SHP77 treated with DMSO at 0.1 percent for 48 hours (cell line): ENCODE measurements at places on chromosomes 6 and 20.

- DNase-seq = no peak
Measured at GRCh38 chr6:108291091-108291490, 3.8 kb upstream of the AFG1L start.

DNA sequence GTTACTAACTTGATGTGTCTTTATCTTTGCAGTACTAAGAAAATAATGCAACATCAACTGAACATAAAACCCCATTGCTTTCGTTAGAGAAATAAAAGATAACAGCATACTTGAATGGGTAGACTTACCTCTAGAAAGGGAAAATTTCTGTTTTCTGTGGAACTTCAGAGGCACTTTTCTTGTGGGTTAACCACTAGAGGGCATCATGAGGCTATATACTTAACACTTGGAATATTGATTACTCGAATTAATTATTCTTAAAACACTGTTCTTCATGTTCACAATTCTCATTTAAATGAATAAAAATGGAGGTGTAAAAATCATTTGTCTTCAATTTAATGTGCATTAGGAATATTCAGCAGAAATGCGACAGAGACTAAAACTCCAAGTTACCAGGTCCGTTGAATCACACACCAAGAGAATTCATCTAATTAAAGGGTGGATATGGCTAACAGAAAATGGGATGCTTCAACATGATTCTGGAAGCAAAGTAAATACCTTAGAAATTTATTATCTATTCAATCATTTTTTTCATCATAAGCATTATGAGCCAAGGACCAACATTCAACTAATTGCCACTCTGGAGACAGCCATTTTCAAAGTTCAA, 330.8 kb upstream of the PREP start:
- DNase-seq = no peak

GRCh38 chr6:140269591-140270165, 895.2 kb upstream of the CITED2 start:
- no peak for DNase-seq

DNA sequence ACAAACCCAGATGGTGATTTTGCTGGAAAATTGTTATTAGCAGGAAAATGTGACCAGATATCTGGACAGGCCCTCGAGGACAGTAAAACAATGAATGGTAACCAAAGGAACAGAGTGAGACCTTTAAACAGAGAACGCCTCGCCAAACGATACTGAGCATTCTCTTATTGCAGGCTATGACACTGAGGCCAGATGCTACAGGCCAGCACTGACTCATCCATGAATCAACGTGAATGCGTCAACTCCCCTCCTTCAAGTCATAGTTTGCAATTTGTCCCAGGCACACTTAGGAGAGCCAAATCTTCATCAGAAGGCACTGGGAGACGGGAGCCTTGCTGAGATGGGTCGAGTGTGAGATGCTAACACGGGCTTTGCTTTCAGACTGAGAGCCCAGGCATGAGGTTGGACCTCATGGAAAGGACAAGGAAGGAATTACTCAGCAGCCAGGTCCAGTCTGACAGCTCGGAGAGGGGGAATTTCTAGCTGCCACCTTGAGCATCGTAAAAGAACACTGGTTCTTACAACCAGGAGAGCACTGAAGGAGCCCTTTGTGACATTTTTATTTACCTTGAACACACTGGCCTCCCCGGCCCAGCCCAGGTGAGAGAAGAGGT, 60.7 kb downstream of the BMP7 start:
- DNase-seq = no peak

- DNase-seq = peak; percentile 7
Measured at GRCh38 chr6:45922728-45923351, 92.8 kb downstream of the CLIC5 start.

DNA sequence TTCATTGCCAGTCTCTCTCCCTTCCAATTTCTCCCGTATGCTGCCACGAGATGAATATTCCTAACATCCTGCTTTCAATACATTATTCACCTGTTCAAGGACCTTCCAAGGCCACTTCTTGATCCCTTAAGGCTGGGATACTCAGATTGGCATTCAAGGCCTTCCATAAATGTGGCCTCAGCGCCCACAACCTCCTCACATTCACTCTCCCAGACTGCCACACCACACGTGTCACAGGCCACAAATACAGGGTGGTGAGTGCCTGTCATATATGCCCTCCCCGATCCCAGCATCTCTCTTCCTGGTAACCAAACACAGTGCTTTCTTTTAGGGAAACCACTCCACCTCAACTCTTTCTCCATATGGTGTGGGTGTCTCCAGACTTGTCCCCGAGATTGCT, 55.5 kb downstream of the TTI1 start:
- DNase-seq = no peak

DNA sequence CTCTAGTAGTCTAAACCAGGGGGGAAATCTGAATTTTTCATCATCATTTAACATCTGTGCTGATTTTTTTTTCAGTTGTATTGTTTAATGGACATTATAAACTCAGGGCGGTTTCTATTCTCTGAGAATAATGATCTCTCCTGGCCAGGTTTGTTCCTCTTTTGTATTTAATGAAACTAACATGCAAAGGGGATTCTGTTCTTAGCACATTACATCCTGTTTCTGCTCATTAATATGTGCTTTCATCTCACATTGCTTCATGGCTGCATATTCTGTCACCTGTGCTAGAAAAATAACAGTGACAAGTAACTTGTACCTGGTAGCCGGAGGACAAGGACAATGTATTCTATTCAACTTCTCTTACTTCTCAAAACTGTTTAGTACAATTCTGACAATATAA, 806 bp downstream of the HLA-DOB start:
- DNase-seq = no peak

DNA sequence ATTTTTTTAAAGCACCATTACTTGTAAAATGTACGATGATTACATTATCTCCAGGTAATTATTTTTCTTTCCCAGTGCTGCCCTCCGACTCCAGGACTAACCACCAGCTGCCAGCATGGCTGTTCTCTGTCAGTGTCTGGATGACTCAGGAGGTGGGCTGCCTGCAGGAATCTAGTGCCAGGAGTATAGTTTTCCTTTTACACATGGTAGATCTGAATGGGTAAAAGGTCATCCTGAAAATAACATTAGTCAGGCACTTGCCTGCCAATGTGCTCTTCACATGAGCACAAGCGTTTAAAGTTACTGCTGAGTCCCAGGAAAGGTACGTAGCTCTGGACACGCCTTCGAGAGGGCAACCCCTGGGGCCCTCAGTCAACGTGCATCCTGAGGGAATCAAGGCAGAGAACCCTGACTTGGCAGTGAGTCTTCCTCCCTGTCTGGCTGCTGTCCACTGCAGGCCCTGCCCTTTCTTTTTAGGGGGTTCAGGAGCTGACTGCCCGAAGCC, 2.4 kb downstream of the DYNLT1 start:
- no peak for DNase-seq

GRCh38 chr20:10994991-10995700, 321.3 kb upstream of the JAG1 start:
- no peak for DNase-seq

- no peak for DNase-seq
Measured at GRCh38 chr6:16524380-16524707, 236.9 kb downstream of the ATXN1 start.

DNA sequence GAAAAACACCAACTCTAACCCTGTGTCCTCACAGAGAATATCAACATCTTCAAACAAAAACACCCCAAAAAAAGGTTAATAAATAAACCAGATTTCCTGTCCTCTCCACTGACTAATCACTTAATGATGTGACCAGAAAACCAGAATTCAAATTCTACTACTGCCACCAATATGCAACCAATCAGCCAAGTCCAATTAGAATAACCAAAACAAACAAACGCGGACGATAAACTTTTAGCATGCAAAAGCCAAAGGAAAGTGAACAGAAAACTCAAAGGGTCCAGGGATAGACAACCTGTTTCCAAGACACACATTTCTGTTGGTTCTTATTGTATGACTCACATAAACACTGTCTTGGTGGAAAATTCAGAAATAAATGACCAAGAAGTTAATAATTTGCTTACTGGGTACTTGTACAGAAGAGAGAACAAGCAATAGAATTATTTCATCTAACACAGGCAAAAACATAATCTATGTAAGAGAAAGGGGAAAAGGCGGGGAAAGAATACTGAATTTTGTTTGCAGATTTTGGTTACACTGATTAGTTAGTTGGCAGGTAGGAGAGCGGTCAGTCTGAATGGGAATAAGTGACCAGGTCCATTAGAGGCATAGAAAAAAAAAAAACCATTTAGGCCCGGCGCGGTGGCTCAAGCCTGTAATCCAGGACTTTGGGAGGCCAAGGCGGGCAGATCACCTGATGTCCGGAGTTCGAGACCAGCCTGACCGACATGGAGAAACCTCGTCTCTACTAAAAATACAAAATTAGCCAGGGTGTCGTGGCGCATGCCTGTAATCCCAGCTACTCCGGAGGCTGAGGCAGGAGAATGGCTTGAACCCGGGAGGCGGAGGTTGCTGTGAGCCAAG, 34.1 kb downstream of the HFE start:
- no peak for DNase-seq

- DNase-seq = no peak
Measured at GRCh38 chr6:155055729-155056128, 60.6 kb downstream of the TIAM2 start.

DNA sequence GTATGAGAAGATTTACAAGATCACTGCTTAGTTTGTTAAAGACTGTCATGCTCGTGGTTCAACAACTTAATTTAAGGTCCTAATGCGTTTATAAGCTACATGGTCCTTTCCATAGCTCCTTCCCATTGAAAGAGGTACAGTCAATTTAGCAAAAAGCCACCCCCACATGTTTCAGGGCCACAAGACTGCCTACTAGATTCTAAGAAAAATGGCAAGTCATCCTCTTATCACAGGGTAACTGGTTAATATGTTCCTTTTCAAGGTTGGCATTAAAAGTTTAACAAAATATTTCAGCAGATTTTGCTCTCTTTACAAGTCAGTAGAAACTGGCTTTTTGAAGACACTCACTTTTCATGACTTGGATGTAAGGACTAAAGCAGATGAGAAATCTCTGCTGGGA, 15.7 kb downstream of the GSTA3 start:
- DNase-seq = no peak

- no peak for DNase-seq
Measured at GRCh38 chr6:68710916-68711315, 75.8 kb downstream of the ADGRB3 start.

- DNase-seq = no peak
Measured at GRCh38 chr6:13274707-13275434, 53.5 kb downstream of the TBC1D7 start.

DNA sequence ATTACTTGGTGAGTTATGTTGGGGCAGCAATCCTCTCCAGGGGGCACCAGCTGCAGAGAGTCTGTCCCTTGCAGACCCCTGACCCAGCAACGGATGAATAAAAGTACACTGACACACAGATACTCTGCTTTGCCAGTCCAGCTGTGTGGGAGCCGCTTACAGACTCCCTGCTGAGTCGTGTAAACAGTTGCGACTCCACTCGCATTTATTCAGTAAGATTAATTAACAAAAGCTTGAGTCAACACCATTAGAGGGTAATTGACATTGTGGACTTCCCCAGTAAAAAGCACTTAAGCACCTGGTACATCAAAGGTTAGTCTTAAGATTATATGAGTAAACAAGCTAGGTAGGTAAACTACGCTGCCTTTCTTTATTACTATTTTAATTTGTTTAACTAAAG, 92.0 kb upstream of the TMEM181 start:
- DNase-seq = peak; percentile 63

DNA sequence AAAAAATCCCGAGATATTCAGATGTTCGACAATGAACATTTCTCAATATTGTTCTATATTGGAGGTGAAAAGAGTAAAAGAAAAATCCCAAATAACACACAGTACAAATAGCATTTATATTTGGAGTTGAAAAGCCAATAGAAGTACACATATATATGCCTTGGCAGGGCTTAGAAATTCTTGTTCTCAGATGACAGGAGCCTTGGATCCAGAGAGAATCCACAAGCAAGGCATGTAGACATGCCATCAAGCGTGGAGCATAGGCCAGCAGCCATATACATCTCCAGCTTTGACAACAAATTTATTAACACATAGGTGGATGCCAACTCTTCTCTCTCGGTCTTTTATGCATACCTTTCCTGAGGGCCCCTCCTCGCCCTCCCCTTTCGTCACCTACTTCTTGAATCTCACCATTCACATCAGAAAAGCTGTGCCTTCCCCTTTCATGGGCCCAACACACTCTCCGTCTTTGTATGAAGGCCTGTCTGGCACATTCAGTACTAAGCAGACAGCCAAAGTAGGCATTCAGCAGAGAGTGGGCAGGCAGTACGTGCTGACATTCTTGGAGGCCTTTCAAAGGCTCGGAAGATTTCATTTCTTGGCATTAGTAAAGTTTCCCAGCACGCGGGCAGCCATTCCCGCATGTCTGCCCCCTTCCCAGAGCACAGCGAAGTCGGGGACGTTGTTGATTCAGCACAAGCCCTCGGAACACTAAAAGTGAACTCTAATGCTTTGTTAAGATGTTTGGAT, 18.2 kb downstream of the NEDD9 start:
- DNase-seq = no peak

DNA sequence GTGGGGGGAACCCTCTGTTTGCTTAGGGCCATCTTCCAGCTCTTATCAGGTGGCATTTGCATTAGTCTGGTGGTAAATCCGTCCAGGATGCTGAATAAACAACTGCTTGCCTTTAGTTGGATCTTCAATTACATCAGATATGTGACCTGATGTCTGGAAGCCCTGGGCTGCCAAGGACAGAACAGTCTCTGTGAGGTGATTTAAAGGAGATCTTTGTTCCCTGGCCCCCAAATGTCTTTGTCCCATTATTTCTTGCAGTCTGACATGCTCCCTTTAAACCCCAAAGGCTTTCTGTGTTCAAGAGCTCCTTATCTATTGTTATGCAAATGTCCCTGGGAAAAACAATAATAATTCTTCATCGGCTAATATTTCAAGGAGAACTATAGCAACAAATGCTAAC, 84.6 kb upstream of the SPTLC3 start:
- no peak for DNase-seq

- no peak for DNase-seq
Measured at GRCh38 chr20:44494681-44495080, 19.0 kb downstream of the TTPAL start.

DNA sequence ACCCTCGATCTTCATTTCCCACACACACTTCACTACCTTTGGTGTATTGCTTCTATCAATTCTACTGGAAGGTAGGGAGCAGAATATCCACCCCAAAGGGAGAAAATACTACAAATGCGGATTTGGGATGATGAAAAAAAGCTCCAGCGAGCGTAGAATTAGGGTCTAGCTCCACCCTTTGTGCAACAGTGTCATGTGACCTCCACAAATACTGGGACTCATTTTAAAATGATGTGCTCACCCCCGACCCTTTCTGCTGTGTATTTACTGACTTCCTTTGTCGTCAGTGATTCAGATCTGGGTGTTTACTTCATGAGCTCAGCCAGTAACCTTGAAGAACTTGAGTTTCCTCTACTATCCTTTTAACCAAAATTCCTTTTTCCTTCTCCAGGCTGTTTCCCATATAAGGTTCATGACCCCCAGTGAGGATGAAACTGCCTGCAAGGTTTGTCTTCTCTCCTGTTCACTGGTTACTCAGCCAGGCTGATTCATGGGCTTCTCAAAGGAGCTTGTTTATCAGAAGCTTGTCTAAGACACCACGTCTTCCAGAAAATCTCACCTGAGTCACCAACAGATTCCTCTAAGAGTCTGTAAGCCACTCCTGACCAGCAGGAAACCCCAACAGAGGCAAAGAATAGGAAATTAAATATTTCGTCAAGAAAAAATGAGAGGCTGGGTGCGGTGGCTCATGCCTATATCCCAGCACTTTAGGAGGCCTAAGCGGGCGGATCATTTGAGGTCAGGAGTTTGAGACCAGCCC, 39.6 kb upstream of the PAX1 start:
- no peak for DNase-seq

- no peak for DNase-seq
Measured at GRCh38 chr6:74939721-74940620, 265.9 kb downstream of the COL12A1 start.

- no peak for DNase-seq
Measured at GRCh38 chr6:52671676-52672075, 763 bp downstream of the TMEM14A start.
